ENCODE measurements at places on chromosomes 6 and 20.

DNA sequence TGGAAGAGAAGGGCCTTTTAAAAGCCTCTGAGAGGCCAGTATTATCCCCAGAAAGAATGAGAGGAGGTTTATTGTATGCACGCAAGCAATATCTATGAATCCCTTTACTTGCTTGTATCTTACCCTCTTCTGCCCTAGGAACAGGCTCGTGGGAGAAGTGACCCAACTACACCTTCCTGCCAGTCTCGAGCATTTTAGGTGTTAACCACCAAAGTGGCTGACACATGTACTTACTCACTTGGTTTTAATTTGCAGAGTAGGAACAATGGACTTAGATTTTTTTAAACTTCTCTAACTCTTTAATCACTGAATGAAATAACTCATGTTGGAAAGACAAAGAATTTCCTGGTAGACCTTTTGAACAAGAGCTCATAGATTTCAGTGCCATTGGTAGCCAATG lies 296.9 kb downstream of the PLCB1 start:
- H3K4me1 ChIP-seq: no peaks in the 10 kb centered on the region
- no peaks in the 10 kb centered on the region for H3K36me3 ChIP-seq
- DNase-seq: no peak

GRCh38 chr20:57753332-57754164 lies 43.7 kb upstream of the PMEPA1 start:
- DNase-seq: no peak
- no peaks in the 10 kb centered on the region for H3K27me3 ChIP-seq
- no peaks in the 10 kb centered on the region for H3K36me3 ChIP-seq
- peaks cover 6% of the 10 kb centered on the region for H3K4me1 ChIP-seq
- no peak overlapping the region for H3K4me3 ChIP-seq
- no peak overlapping the region for H3K27ac ChIP-seq

DNA sequence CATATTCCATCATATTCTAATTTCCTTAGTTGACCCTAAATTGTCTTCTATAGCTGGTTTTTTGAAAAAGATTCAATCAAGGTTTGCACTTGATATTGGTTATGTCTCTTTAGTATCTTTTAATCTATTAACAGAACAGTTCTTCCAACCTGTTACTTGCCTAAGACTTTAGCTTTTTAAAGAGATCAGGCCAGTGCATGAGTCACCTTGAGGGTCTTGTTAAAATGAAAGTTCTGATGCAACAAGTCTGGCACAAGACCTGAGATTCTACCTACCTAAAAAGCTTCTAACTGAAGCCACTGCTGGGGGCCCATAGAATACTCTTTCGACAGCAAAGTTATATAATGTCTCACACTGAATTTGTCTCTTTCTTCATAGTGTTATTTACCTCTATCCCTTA lies 3.2 kb downstream of the USP45 start:
- H3K27me3 ChIP-seq: no peaks in the 10 kb centered on the region
- no peaks in the 10 kb centered on the region for H3K4me1 ChIP-seq
- DNase-seq: no peak
- no peak overlapping the region for H3K4me3 ChIP-seq
- no peak overlapping the region for H3K27ac ChIP-seq

GRCh38 chr6:132333639-132334520 lies 67.4 kb downstream of the MOXD1 start:
- peak overlapping the region; percentile 39 for H3K27ac ChIP-seq
- peaks cover 6% of the 10 kb centered on the region for H3K4me1 ChIP-seq
- DNase-seq: peak; percentile 84
- no peaks in the 10 kb centered on the region for H3K27me3 ChIP-seq
- no peaks in the 10 kb centered on the region for H3K36me3 ChIP-seq
- no peak overlapping the region for H3K4me3 ChIP-seq

- H3K27me3 ChIP-seq: no peaks in the 10 kb centered on the region
- DNase-seq: peak; percentile 29
- no peak overlapping the region for H3K27ac ChIP-seq
- H3K4me1 ChIP-seq: no peaks in the 10 kb centered on the region
- no peaks in the 10 kb centered on the region for H3K36me3 ChIP-seq
- H3K4me3 ChIP-seq: no peak overlapping the region
Observed at GRCh38 chr6:132205946-132206345, 195.3 kb downstream of the MOXD1 start.

DNA sequence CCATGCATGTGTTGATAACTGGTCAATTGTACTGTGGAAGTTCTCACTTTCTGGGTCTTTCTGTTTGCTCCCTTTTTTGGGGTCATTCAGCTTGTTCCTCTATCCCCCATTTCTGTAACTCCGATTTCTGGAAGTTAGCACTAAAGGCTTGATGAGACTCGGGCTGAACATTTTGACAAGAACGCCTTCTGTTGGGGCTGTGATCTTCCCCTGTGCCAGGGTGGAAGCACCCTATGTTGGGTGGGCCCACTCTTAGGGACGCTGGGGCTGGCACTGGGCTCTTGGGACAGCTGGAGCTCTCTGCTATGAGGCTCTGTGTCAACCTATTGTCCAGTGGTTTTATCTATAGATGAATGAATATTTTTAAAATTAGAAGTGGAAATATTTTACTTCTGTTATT lies 60.1 kb upstream of the FRMD1 start:
- no peak for DNase-seq
- H3K27ac ChIP-seq: no peak overlapping the region
- H3K36me3 ChIP-seq: no peaks in the 10 kb centered on the region
- H3K4me1 ChIP-seq: no peaks in the 10 kb centered on the region
- H3K4me3 ChIP-seq: no peak overlapping the region

DNA sequence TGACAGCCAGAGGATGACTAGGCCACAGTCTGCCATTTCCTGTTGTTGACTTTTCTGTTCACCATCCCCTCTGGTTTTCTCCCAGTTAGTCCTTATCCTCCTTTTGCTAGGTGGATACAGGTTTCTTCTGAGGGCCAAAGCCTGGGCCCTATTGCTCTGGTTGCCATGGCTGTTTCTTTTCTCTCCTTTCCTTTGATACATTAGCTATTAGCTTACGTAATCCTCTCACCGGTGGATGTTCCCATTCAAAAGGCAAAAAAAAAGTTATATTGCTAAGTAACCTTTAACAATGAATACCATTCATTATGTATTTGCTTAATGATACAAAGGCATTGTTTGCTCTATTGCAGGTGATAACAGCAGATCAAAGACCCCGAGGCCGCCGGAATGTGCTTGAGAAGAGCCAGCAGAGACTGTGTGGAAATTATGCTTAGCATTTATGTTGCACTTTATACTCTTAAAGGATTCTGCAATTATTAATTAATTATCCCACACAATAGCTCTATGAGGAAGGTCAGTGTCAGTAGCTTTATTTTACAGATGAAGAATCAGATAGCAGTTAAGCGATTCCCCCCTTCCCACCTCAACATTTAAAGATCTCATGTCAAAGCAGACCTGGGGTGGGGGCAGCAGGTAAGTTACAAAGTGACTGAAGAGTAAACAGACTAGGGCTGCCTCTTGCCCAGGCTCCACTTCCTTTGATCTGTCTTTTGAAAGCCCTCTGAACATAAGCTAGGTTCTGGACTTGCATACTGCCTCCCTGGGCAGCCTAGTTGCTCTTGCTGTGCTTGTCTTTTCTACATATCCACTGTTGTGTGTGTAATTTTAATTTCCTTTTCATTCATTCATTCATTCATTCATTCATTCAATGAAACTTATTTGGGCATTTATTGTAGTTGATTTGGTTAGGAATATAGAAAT lies 14.5 kb upstream of the TFB1M start:
- no peaks in the 10 kb centered on the region for H3K36me3 ChIP-seq
- H3K27me3 ChIP-seq: no peaks in the 10 kb centered on the region
- no peak for DNase-seq
- H3K4me1 ChIP-seq: no peaks in the 10 kb centered on the region
- no peak overlapping the region for H3K27ac ChIP-seq

- no peak overlapping the region for H3K4me3 ChIP-seq
- no peaks in the 10 kb centered on the region for H3K36me3 ChIP-seq
- DNase-seq: no peak
- H3K27ac ChIP-seq: no peak overlapping the region
- H3K4me1 ChIP-seq: no peaks in the 10 kb centered on the region
Observed at GRCh38 chr6:131390322-131390721, 182.7 kb upstream of the ARG1 start.

DNA sequence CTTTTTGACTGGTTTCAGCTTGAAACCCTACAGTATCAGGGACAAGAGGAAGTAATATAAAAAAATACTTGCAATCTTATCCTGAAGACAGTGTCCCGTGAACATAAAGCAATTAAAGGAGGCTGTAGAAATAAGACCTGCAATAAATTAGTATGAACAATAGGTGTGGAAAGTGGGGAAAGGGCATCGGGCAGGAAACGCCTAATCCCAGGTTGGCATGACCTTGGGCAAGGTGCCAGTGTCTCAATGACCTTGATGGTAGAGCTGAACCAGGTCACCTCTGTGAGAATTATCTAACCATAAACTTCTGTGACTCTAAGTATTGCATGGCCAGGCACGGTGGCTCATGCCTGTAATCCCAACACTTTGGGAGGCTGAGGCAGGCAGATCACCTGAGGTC lies 115.2 kb downstream of the LY86 start:
- no peak overlapping the region for H3K4me3 ChIP-seq
- no peaks in the 10 kb centered on the region for H3K27me3 ChIP-seq
- peaks cover 2% of the 10 kb centered on the region for H3K4me1 ChIP-seq
- no peak overlapping the region for H3K27ac ChIP-seq

GRCh38 chr6:97563529-97563928 lies 280.5 kb upstream of the MMS22L start:
- no peak overlapping the region for H3K27ac ChIP-seq
- H3K27me3 ChIP-seq: no peaks in the 10 kb centered on the region
- no peak for DNase-seq
- no peaks in the 10 kb centered on the region for H3K36me3 ChIP-seq

- no peaks in the 10 kb centered on the region for H3K27me3 ChIP-seq
- no peak overlapping the region for H3K4me3 ChIP-seq
- DNase-seq: no peak
- no peaks in the 10 kb centered on the region for H3K36me3 ChIP-seq
- no peak overlapping the region for H3K27ac ChIP-seq
- no peaks in the 10 kb centered on the region for H3K4me1 ChIP-seq
Observed at GRCh38 chr6:139099984-139100383, 34.9 kb upstream of the HECA start.

DNA sequence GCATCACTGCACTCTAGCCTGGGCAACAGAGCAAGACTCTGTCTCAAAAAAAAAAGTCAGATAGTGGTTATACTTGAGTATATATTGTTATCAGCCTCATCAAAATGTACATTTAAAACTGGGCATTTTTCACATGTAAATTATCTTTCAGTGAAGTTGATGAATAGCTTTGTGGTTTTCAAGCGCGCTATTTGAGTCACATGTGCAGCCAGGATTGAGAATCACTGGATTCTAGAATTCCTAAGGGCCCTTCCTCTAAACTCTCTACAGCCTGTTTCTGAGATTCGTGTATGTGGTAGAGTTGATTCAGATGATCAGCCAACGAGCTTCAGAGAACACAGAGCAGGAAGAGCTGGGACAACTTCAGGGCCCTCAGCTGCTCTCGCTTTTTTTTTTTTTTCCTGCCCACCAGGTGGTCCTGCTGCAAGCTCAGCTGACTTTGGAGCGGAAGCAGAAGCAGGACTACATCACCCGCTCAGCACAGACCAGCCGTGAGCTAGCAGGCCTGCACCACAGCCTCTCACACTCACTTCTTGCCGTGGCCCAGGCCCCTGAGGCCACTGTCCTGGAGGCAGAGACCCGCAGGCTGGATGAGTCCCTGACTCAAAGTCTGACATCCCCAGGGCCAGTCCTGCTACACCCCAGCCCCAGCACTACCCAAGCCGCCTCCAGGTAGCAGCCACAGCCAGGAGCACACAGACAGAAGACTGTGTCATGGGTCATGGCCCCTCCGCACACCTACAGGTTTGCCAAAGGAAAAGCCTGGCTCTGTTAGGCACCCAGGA lies 18.3 kb downstream of the C20orf173 start:
- H3K27me3 ChIP-seq: no peaks in the 10 kb centered on the region
- peak; percentile 74 for DNase-seq
- H3K4me3 ChIP-seq: no peak overlapping the region
- H3K36me3 ChIP-seq: peaks cover 35% of the 10 kb centered on the region
